ENCODE measurements at places on chromosomes 16 and 17.
A peak's percentile ranks its signal among the peaks of the same experiment; 100 is the strongest.

DNA sequence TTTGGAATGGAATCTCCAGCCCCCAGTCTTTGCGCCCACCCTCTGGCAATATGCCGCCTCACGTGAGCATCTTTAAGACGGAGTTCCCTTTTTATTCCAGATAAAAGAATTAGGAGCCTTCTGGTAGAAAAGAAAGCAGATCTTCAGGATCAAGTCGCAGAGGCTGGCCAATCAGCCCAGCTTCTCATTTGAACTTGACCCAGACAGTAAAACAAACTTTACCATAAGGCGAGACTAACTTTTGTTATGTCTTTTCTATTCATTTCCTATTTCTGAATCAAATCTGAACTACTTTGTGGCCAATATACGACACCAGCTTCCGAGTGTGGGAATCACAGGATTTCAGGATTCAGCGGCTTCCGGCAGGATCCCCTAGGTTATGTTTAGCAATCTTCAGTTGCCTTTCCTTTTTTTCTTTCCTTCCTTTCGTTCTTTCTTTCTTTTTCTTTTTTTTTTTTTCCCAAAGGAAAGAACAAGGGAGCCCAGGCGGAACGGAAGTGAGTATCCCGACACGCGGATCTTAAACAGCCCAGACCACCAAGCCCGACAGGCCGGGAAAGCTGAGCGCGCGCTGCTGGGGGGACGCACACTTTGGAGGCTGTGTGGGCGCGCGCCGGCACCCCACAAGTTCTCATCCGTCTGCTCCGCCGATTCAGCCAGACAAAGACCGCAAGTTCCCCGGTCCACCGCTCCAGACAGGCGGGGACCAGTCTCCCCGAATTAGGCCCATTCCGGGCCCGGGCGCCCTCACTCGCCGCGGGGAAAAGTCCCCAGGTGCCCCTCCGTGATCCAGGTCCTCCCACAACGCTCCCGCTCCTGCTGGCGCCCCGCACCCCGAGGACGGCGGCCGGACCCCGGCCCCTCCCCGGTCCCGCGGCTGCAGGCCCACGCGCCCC is 633 bp downstream of the TBC1D16 start:
- DNase-seq: peak; percentile 26

- peak; percentile 68 for DNase-seq
Measured at GRCh38 chr17:64103391-64104364, 26.3 kb downstream of the ERN1 start.

- no peak for DNase-seq
Measured at GRCh38 chr16:77067900-77068299, 123.1 kb upstream of the MON1B start.

- no peak for DNase-seq
Measured at GRCh38 chr17:65360961-65361552, 200.4 kb downstream of the AXIN2 start.

GRCh38 chr17:36612323-36612722 is 10.9 kb downstream of the MRM1 start:
- no peak for DNase-seq

GRCh38 chr16:75928295-75928694 is 202.0 kb upstream of the CPHXL start:
- DNase-seq: no peak

GRCh38 chr16:57536306-57537193 is at the start of gene CCDC102A:
TSS of gene CCDC102A (minus strand) at chr16:57536571. CDS start at chr16:57529177, 7,394 bp downstream.
- no peak for DNase-seq

DNA sequence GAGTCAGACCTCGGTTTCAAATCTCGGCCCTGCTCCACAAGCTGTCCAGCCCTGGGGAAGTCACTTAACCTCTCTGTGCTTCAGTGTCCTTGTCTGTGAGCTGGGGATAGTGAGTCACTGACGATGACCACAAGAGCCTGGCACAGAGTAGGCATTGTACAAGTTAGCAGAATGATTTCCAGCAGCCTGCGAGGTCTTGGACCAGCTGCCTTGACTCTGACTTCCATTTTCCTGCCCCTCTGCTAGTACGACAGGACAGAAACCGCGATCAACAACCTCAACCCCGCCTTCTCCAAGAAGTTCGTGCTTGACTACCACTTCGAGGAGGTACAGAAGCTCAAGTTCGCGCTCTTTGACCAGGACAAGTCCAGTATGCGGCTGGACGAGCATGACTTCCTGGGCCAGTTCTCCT is 20.7 kb downstream of the CPNE2 start:
- DNase-seq: peak; percentile 77

- DNase-seq: no peak
Measured at GRCh38 chr16:88437367-88437964, 15.6 kb upstream of the ZFPM1 start.

GRCh38 chr17:37067555-37068111 is 118.9 kb downstream of the AATF start:
- peak; percentile 93 for DNase-seq
